ENCODE measurements at places on chromosomes 4 and X.

GRCh38 chr4:169582706-169583105 lies 29.7 kb downstream of the NEK1 start:
- DNase-seq = no peak

DNA sequence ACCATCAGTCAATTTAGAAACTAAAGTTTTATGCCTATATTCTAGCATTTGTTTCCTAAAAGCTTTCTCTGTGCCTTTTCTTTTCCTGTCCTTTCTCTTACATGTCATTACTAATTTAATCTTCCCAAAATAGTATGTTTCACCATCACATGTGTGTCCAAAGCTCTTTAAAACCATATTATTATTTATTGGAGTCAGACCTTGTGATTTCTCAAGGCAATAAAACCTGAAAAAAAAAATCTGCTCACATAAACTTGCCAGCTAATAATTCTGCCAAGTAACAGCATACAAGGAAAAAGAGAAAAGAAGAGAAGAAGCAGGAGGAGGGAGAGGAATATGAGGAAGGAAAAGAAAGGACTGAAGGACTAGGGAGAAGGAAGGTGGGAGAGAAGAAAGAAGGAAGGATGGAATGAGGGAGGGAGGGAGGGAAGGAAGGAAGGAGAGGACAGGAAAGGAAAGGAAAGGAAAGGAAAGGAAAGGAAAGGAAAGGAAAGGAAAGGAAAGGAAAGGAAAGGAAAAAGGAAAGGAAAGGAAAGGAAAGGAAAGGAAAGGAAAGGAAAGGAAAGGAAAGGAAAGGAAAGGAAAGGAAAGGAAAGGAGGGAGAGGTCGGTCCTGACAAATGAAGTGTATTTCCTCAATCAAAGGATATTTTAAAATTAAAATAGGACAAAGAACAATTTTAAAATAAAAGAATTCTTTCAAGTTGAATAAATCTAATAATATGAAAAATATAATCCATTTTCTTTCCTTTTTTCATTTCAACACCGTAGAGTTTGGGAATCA lies 57.4 kb downstream of the ANTXR2 start:
- no peak for DNase-seq

DNA sequence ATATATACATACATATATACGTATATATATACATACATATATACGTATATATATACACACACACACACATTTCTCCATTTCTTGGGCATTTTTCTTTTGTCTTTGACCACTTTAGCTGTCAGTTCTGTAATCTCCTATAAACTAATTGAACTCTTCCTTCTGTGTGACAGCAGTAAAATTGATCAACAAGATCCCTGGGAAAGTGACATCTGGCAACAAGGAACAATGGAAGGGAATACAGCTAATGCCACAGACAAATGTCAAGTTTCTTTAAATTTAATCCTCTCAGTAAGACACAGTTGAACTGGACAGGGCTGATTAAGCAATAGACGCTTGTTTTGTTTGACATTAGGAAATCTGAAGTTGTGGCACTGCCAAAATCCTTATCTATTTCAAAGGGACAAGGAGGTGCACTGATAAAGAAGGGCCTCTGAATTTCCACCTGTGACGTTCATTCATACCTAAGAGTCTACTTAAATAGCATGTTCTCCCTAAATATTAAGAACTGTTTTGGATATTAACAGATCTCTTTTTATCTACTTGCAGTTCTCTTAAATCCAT lies 126.9 kb downstream of the RNF150 start:
- no peak for DNase-seq

DNA sequence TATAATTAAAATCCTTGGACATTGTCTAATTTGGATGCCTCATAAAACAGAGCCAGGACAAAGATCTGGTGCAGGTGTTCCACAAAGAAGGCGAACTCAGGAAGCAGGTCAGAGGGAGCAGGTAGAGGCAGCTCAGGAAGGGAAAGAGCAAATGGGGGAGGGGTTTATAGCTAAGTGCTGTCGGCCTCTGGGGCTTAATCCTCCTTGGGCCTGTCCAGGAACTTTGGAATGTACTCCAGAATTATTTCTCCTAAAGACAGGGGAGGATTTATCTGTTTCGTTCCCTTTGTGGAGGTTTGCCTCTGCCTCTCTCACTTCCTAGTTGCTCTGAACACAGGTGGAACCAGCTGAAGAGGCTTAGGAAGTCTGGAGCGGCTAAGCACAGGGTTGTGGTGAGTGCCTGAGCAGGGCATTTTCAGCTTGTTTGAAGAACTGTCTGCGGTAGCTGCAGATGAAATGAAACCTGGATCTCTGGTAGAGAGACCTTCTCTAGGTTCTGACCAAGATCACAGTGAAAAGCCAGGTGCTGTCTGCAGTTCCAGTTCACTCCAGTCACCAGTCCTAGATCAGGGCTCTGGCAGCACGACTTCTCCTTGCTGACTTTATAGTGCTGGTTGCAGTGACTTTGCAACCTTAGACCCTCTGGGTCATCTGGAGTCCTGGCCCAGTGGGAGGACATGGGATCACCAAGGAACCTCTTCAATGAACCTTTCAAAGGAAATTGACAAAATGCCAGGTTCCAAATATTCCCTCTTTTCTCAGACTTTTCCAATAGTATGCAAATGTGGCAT lies 519.2 kb downstream of the PCDH10 start:
- no peak for DNase-seq

- DNase-seq = no peak
These were observed 103.7 kb upstream of the MAML3 start for GRCh38 chr4:140257461-140258305.

DNA sequence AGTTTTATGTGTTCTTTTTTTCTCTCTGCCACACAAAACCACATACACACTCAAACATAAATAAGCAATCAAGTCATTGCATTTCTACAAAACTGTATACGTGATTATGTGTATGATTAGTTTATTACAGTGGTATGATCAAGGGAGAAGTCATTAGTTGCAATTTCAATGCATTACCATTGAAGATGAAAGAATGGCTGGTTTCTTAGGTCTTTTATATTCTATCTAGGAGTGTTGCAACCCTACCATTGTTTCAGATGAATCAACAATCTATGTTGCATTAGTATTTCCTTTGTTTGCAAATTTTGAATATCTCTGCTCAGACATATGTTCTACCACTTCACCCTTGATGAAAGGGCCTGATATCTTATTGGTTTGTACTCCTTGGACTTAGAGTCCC lies 6.8 kb downstream of the ANXA3 start:
- no peak for DNase-seq

DNA sequence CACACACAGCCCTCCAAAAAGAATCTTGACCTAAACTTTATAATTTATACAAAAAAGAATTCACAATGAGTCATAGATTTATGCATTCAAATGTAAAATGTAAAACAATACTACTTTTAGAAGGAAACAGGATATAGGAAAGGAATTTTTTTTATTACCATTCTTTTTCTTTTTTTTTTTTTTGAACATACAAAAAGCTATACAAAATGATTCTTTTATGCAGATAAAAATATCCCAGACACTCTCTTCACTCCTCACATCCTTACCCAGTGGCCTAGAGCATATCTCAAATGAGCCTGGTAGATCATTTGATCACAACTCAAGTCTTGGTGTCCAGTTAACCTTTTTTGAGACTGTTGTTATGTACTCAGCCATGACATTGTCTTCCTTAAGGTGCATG lies 307.3 kb upstream of the KLF3 start:
- no peak for DNase-seq

Measured in stimulated activated CD4-positive, alpha-beta T cell treated with anti-CD3 and anti-CD28 coated beads, Interleukin-4, amount 100 ng/mL, for 1 hour (primary cell).